ENCODE measurements at places on chromosomes 1 and 21.

GRCh38 chr1:111577814-111578213, 41.8 kb upstream of the RAP1A start:
- DNase-seq, result no peak

GRCh38 chr1:154720328-154721297, 112.6 kb upstream of the ADAR start:
- no peak for DNase-seq

DNA sequence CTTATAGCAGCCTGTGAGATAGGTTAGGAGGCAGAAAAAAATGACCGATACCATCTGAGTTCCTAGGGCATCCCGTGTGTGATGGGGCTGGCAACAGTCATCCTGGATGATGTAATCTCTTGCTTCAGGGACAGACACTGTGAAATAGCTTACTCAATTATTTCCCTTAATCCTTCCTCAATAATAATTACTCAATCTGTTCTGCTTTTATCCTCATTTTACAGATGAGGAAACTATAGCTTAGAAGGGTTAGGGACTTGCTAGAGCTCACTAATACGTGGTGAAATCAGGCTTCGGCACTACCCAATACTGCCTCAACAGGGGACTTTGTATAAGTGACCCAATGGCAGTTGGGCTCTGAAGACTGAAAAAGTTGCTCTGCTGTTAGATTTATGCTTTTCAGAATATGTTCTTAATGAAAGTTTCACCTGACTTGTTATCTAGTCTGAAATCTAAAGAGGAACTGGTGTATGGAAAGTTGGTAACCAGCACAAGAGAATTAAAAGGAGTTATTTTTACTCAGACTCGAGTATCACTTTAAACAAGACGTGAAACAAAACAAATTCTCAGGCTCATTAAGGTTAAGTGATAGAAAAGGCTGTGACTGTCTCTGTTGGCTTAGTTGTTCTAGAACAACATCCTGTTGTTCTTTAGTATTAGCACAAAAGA, 14.4 kb downstream of the CD55 start:
- no peak for DNase-seq

DNA sequence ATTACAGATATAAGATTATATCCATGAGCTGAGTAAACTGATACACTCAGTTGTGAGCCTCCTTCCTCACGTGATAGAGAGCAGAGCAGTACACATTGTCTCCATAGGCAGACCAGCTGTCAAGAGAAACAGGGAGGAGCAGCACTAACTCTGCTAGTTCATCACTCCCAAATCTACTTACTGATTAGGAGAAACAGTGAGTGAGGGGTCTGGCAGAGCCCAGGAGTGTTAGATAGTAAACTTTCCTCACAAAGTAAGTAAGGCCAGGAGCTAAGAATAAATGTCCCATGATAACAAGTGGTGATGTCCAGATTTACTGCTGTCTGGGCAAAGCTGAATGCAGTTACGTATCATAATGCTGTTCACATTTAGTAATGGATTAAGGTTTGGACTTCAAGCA, 168.6 kb upstream of the KCNK2 start:
- DNase-seq, result no peak

DNA sequence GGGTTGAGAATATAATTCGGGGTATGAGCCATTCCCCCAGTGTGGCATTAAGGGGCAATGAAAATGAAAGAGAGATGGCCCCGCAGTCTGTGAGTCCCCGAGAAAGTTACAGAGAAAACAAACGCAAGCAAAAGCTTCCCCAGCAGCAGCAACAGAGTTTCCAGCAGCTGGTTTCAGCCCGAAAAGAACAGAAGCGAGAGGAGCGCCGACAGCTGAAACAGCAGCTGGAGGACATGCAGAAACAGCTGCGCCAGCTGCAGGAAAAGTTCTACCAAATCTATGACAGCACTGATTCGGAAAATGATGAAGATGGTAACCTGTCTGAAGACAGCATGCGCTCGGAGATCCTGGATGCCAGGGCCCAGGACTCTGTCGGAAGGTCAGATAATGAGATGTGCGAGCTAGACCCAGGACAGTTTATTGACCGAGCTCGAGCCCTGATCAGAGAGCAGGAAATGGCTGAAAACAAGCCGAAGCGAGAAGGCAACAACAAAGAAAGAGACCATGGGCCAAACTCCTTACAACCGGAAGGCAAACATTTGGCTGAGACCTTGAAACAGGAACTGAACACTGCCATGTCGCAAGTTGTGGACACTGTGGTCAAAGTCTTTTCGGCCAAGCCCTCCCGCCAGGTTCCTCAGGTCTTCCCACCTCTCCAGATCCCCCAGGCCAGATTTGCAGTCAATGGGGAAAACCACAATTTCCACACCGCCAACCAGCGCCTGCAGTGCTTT, 9.4 kb downstream of the PROX1 start:
- DNase-seq, result no peak

- DNase-seq, result no peak
Observed at GRCh38 chr1:206635978-206636345, 626 bp downstream of the DYRK3 start.

GRCh38 chr1:199109160-199109559, 470.3 kb downstream of the PTPRC start:
- no peak for DNase-seq

GRCh38 chr1:32773018-32773763, 44.0 kb downstream of the YARS1 start:
- peak; percentile 44 for DNase-seq

DNA sequence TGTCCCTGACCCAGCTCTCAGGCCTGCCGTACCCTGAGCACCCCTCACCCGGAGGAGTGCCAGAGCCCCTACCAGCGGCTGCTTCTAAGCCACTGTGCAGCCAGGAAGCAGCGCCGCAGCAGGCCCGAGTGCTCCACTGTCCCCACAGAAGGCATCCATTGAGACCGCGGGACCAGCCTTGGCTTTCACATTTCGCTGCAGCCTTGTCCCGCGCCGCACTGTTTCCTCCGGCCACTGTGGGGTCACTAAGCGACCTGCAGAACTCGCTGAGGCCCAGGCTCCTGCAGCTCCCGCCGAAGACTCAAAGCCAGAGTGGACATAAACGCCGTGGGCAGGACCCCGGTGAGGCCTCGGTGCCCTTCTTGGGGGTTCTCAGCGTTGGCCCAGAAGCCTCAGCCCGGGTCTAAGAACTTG, 3.0 kb downstream of the ALX3 start:
- DNase-seq, result no peak

GRCh38 chr1:200181861-200182260, 154.4 kb downstream of the NR5A2 start:
- DNase-seq, result no peak

DNA sequence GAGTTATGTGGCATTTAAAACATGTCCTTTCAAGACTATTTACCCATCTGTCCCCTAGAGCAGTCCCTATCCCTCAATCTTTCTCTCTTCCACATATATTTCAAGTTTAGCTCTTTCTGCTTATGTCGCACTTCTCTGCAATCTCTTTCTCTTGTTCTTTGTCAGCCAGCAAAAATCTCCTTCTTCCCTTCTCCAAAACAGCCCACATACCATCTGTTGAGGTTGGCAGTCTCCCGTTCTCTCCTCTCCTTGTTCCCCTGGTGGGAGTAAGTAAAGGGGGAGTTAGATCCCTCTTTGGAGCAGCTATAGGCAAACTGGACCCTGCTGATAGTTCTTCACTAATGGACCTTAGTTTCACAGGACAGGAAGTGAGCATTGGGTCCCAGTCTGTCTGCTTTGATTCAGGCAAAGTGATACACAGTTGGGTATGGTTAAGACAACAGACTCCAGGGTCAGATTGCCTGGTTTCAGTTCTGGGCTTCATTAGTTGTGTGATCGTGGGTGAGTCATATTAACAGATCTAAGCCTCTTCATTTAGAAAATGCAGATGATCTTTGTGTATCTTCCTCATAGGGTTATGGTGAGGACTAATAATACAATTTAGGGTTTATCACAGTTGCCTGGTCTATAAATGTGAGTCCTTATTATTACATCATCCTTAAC, 19.7 kb downstream of the BRINP2 start:
- DNase-seq, result no peak

DNA sequence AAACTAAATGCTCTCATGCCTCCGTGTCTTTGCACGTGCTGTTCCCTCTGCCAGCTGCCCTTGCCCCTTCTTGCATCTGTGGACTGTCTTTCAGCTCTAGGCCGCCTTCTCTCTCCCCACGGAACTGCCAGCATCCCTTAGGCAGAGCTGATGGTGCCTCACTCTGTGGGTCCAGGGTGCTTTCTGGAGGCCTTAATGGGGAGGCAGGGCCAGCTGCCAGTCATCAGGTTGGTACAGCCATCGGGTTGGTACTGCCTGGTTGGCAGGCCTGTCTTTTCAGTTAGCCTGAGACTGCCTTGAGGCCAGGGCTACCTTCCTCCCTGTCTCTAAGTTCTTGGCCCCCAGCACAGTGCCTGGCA, 61.4 kb upstream of the TARBP1 start:
- DNase-seq, result no peak

GRCh38 chr1:100530880-100531487, 7.0 kb upstream of the GPR88 start:
- no peak for DNase-seq

GRCh38 chr1:40853113-40853884, 8.9 kb downstream of the CITED4 start:
- no peak for DNase-seq

GRCh38 chr1:34460193-34460592, 283.5 kb downstream of the C1orf94 start:
- DNase-seq, result no peak

- DNase-seq, result no peak
Observed at GRCh38 chr1:116921937-116922336, 12.2 kb downstream of the PTGFRN start.

DNA sequence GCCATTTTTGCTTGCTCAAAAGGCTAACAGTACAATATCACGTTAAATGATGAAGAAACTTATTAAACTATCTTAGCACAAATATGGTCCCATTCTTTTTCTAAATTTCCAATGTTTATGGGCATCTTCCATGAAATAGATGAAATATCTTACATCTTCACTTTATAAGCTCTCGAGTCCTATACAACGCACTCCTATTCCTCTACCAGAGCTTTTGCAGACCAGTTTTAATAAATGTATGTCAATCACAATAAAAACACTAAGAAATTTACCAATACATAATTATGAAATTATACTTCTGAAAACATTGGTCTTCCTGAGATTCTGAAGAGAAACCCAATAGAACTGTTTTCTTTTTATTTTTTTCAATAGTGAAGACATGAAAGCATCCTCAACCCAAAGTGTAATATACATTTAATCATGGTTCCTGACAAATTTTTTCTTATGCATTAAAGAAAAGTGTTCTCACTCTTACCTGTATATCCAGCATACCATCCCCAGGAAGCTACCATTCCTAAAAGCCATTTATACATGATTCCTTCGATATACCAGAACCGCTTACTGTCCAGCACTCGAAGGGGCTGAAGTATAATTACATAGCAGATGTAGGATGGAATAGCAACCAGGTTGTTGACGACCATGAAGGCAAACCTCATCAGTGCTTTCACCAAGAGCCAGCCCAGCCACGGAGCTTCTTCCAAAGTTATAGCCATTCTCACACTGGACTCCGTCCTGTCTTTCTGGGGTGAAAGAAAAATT, 1.8 kb downstream of the LPGAT1 start:
- DNase-seq, result no peak

DNA sequence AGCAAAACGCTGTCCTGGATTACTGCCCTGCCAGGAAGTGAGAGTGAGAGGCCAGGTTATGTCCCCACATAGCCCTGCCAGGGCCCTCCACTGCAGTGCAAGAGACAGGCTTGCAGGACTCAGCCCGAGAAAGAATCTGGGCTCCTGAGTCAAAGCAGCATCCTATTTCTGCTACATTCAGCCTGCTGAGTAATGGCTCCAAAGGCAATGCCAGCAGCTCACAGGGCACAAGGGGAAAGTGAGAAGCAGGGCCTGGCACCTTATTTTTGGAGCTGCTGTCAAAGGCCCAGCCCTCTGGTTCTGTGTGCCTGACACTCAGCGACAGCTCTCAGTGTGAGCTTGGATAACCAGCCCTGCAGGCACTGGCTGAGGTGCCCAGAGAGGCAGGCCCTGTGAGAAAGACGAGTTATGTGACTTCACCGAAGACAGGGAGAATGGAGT, 83.9 kb downstream of the DTL start:
- no peak for DNase-seq
